Cerebellar nuclear complex (tissue), 1 donor: ENCODE measurements at places on chromosomes 4 and X.

GRCh38 chrX:110531873-110532580 is 173.4 kb downstream of the RTL9 start:
- DNase-seq, result no peak

DNA sequence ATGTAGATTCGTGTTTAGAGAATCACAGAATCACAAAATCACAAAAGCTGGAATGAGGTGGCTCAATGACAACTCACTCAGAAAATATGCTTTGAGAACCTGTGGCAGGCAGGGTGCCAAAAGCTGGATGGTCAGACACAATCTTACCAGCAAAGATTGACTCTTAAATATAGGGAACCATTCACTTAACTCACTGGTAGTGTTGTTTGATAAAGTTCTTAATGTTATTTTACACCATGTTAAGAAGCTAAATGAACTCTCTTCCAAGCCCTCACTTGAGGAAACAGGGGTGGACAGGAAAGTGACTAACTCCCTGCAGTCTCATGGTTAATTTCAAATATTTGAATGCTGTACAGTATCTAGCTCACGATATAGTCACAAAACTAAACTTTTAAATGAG is 5.7 kb upstream of the SCOC start:
- no peak for DNase-seq

DNA sequence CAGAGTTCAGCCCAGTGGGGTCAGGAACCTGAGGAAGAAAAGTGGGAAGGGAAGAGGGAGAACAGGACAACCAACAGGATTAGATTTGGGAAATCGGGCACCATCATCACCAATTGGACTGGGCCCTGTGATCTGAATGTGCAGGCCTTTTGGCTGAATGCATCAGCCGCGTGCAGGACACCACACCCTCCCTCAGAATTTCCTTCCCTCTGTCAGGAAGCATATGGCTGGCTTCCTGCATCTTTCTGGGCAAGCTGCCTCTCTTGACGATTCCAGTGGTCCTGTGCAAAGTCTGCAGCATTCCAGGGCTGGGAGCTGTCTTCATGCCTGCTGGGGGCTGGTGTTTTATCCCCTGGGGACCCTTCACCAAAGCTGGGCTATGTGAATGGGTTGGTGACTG is 16.4 kb downstream of the MAGEA4 start:
- DNase-seq, result no peak

DNA sequence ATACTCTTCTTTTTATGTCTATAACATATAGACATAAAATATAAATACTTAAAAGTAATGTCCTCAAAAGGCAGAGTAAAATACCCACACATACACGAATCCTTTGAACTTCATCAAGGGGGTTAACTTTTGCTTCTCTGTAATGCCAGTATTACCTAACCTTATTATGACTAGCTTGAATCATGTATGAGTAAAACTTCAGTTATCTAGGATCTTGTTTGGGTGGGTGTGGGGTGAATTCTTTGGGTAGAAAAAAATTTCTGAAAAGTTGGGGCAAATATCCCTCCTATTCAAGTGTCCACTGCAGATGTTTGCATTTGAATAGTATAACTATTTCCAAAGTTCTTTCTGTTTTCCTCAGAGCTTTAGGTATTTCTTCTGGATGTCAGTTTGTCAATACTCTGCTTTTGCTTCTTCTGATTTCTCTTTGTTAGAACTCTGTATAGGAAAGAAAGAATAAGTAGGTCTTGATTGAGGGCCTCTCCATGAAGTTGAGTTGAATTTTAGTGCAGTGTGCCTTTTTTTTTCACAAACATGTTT is 173.8 kb downstream of the ADGRL3 start:
- DNase-seq, result no peak

- no peak for DNase-seq
Observed at GRCh38 chr4:158750379-158750778, 18.4 kb upstream of the FNIP2 start.

DNA sequence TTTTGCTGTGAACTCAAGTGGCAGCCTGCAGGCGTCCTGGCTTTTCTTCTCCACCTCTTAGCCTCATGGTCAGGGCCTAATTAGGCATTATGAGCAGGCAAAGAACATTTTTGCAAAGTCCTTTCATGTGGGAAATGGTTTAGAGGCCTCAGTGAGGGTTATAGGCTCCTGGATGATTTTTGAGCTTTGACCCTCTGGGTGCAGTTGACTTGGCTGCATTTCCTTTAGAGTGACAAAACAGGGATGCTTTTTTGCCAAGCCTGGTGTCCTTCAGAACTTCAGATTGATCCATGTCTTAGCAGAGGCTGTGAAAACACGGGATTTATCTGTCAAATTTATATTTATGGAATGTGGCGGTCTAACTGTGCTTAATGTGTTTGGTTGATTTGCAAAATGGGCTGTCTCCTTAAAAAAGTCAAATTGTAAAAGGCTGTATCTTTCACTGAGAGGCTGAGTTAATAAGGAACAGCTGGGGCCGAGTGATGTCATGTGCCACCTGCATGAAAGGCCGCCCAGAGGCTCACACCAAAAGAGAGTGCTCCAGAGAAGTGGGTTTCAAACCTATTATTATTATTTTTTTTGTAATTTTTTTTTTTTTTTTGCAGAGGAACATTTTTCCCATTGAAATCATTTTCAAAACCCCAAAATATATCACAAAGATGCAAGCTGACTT is 192.2 kb upstream of the ARX start:
- no peak for DNase-seq

DNA sequence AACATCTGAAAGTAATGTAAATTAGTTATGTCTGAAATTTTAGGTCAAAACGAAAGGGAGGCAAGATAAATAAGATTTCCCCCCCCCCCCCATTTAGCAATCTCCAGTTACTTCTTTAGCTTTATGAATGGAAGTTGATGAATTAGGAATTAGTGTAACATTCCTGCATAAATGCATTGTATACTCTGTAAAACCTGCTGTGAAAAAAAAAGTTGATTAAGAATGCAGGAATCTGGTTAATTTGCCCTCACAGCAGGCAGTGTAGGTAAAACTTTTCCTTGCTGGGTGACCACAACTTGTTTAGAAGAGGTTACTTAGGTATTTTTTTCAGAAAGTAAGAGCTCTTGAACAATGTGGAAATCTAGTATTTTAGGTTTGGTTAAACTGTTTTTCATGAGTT is 15.3 kb downstream of the LARP7 start:
- DNase-seq, result no peak

DNA sequence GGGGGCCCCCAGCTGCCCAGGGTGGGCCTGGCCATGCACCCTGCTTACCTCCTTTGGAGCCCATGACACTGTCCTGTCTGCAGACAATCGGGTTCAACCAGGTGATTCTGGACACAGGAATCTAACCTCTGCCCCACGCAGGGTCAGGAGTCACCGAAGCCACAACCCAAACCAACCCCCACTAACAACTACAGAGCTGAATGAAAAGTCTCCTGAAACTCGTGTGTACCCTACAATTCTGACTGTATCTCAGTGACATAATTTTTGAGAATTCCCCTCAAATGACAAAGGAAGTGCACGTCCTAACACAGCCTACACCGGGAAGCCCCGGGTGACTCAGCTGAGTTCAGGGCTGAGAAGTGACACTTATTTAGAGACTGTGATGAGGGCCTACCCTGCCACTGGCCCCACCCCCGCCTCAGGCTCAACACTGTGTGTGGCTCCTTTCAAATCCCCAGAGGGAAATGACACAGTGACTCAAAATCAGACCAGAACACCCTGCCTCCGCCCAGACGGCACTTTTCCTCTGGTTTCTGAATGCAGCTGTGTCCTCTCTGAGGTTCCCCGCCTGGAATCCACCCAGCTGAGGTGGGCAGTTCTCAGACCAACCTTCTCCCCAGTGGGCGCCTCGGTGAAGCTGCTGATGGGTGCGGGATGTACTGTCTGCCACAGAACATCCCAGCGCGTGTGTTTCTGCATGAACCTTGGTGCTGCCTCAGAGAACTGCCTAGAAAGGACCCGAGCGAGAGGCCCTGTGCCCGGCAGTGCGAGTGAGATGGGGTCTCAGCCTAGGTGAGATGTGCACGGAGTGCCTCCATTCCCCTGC is 9.9 kb downstream of the TNIP2 start:
- DNase-seq, result no peak

- DNase-seq, result no peak
Observed at GRCh38 chr4:176856421-176856820, 63.7 kb upstream of the VEGFC start.

DNA sequence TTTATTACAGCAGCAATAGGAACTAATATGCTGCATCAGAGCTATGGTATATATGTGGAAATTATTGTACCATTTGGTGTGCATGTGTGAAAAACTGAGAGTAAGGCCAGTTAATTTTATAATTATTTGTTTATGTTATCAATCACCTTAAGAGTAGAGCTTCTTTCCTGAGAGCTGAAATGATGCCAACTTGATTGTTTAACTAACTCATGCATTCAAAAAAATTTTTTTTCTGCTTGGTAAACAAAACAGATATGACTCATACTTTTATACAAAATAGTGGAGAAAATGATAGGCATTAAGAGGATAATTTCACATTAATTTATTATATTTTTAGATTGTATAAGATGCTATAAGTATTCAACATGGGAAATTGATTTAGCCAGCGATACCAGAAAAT is 622.7 kb downstream of the RAPGEF2 start:
- DNase-seq, result no peak

- DNase-seq, result no peak
Observed at GRCh38 chr4:31548021-31548420, 827.9 kb downstream of the PCDH7 start.

DNA sequence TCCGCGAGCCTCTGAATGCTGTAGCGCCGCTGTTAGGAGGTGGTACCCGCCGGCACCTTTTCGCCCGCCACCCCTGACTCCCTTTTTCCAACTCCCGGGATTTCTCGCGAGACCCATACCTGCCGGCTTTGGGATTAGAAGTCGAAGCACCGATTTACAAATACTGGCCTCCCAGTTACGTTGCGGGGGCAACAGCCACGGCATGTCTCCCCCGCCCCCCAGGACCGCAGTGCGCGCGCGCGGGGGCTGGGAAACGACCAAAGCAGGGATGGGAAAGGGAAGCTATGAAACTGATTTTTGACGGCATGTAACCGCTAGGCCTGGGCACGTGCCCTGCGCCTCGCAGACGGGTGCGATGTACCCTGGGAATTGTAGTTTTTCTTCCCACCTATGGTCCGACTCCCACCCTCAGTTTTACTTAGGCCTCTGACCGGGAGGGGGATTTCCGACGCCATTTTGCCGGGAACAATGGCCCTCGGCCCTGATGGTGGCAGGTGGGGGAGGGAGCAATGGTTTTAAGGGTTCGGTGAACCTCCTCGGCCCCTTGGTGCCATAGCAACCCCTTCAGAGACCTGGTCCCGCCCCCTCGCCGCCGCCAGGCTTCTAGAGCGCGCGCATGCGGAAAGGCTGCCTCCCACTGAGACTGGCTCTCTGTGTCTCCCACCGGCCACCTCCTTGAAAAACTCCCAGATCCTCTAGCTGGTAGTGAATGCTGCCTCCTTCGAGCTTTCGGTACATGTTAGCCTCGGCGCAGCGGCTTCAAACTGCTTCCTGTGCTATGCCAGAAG is 772 bp upstream of the WNK3 start:
- no peak for DNase-seq

DNA sequence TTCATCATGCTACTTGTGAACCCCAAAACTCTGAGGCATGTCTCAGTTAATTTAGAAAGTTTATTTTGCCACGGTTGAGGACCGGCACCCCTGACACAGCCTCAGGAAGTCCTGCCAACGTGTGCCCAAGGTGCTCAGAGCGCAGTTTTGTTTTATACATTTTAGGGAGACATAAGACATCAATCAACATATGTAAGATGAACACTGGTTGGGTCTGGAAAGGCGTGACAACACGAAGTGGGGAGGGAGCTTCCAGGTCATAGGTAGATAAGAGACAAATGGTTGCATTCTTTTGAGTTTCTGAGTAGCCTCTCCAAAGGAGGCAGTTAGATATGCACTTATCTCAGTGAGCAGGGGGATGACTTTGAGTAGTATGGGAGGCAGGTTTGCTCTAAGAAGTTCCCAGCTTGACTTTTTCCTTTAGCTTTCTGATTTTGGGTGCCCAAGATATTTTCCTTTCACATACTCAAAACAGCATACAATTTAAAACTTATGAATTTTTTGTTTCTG is 98.9 kb downstream of the SYTL5 start:
- no peak for DNase-seq

DNA sequence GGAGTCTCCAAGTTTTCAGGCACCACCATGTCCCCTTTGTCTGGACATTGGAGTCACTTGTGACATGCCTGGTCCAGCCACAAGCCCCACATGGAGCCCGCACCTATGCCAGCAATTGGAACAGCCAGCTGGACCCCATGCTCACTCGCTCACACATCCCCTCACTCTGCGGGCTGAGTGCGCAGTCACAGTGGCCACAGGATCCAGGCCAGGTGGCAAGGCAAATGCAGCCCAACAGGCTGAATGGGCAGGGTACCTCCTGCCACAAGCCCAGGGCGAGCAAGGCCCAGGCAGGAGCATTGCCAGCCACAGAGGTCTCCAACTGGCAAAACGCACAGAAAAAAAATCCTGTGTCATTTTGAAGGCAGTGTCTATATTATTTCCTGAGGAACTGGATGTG is 82.0 kb downstream of the ANXA10 start:
- no peak for DNase-seq

DNA sequence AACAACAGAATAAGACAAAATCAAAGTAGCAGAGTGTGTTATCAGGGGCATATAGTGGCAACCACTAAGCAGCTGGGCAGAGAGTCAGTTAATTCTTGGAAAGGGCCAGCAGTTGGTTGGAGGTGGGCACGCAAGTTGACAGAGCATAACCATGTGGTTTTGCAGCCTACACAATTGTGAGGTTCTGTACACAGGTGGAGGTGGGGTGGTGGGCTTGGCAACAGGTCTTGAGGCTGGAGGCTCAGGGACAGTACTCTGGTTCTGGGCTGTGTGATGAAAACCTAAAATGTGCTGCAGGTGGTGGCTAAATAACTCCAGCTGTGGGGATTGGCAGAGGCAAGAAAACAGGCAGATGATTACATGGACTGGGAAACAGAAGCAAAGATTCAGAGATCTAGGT is 1112.7 kb downstream of the PDHA2 start:
- DNase-seq, result no peak

DNA sequence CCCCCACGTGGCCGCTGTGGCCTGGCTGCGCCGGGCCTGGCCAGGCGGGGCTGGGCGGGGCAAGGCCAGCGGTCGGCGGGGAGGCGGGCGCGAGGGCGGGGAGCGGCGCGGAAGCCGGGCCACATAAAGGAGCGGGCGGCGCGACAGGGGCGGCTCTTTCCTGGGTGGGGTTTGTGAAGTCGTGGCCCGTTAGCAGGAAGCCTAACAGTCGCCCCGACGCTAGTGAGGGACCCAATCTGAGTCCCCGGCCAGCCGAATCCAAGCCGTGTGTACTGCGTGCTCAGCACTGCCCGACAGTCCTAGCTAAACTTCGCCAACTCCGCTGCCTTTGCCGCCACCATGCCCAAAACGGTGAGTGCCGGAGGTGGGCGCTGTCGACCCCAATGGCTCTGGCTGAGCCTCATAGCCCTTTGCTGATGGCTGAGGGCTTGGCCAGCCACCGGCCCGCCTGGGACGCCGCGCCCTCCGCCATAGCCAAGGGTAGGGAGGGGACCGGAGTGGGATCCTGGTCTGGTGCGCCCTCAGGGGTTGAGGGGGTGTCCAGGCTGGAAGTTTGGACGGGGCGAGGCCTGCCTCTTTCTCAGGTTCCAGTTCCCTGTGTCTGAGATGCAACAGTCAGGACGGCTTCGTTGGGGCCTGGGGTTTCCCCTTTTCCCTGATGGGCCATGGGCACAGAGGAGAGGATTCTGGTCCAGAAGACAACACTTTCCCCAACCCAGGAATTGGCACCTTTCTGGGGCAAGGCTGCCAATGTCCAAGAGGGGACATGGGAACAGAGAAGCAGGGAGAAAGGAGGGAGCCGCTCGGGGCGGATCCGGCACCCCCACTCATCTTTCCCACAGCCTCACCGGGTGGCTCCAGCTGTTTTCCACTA is at the start of gene MSN:
TSS of gene MSN (plus strand) at position 152 of the 874 bp plus-strand sequence. CDS start at position 340, 188 bp downstream.
- no peak for DNase-seq
